ENCODE measurements at places on chromosomes 4 and X. TPM values are rescaled to one million over a fixed set of nuclear protein-coding genes. Genes with fewer than 3 reads are reported as not detected.

DNA sequence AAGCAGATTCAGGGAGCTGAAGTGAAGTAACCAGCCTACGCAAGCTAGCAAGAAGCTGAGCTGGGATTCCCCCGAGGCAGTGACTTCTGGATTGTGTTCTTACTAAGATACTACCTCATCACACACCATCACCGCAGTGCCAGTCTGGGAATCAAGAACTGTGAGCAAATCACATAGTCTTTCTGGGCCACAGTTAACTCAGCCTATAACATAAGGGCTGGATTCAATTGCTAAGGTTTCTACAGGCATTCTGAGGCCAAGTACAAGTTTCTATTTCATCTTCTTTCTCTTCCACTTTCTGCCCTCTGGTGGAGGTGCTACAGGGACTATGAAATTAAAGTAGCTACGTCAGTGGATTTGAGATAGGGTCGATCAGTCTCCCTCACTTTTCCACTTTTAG, 1.4 kb upstream of the CORIN start:
- no peak overlapping the region for H3K4me3 ChIP-seq
- no peak for DNase-seq
- H3K27ac ChIP-seq = no peak overlapping the region
- peaks cover 30% of the 10 kb centered on the region for H3K4me1 ChIP-seq

DNA sequence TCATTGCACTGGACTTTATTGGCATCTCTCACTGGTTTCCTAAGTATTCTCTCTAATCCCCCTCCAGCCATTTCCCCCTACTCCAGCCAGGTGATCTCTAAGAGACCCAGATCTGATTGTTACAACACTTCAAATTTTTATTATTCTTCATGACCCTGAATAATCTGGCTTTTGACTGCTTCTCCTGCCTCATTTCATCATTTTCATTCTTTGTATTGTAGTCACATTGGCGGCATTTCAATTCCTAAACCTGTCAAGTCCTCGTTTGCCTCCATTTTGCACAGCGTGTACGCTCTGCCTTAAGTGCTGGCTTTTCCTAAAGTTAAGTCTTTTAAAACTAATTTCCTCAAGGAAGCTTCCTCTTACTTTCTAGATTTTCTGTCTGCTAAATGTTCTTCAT, 31.6 kb downstream of the UBE2K start:
- no peaks in the 10 kb centered on the region for H3K27me3 ChIP-seq
- peaks cover 14% of the 10 kb centered on the region for H3K4me1 ChIP-seq
- DNase-seq = no peak
- no peak overlapping the region for H3K27ac ChIP-seq
- H3K36me3 ChIP-seq = no peaks in the 10 kb centered on the region

GRCh38 chrX:49287665-49288064, 15.8 kb upstream of the GAGE10 start:
- DNase-seq = no peak
- no peaks in the 10 kb centered on the region for H3K4me1 ChIP-seq
- H3K27ac ChIP-seq = no peak overlapping the region
- no peaks in the 10 kb centered on the region for H3K27me3 ChIP-seq
- H3K4me3 ChIP-seq = no peak overlapping the region

DNA sequence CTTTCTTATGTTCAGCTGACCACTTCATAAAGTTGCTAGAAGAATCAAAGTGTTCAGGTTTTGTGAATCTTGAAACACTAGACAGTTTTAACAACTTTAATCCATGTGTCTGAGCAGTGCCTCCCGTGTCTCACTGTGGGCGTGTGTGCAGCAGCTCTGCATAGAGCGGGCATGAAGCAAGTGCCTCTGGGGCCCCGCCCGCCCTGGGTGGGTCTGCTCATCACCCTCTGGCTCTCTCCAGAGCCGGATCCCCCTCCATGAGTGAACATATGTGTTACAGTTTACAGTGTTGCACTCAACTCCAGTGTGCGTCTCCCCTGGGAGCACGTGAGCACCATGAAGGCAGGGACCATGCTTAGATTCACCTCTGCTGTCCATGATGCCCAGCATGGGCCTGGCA, 37.6 kb upstream of the CRMP1 start:
- no peak for DNase-seq
- no peaks in the 10 kb centered on the region for H3K36me3 ChIP-seq
- H3K27ac ChIP-seq = no peak overlapping the region
- H3K4me3 ChIP-seq = no peak overlapping the region
- peaks cover 5% of the 10 kb centered on the region for H3K27me3 ChIP-seq

- H3K4me1 ChIP-seq = no peaks in the 10 kb centered on the region
- no peak overlapping the region for H3K27ac ChIP-seq
- H3K27me3 ChIP-seq = no peaks in the 10 kb centered on the region
- no peak for DNase-seq
- H3K36me3 ChIP-seq = no peaks in the 10 kb centered on the region
Measured at GRCh38 chr4:98801259-98801725, 127.6 kb downstream of the EIF4E start.

DNA sequence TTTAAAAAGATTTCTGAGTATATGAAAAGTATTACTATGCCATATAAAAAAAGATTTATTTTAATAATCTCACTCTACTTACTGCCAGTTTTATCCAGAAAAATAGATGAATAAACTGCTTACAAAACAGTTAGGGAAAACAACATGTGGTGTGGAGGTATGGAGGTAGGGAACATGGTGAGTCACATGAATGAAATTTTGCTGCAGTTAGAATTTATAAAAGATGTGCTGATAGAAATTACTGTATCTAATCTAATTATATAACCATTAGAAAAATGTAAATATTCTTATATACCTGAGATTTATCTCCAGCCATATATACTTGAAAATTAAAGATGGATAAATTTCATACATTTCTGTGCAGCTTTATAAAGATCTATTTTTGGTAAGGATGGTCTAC, 184.0 kb upstream of the ANK2 start:
- no peaks in the 10 kb centered on the region for H3K36me3 ChIP-seq
- DNase-seq = no peak
- H3K27ac ChIP-seq = no peak overlapping the region
- no peaks in the 10 kb centered on the region for H3K4me1 ChIP-seq
- H3K27me3 ChIP-seq = no peaks in the 10 kb centered on the region

The NXF2B gene
- not detected for total RNA-seq

The RAB41 gene
- not detected for total RNA-seq

The PRRG3 gene
- total RNA-seq = 1.4 TPM

The F8 gene
- 12.7 TPM for total RNA-seq

The PDCL2 gene
- not detected for total RNA-seq

The MAGEC3 gene
- not detected for total RNA-seq

The ZNF732 gene
- total RNA-seq = 0.23 TPM

The SSX4 gene
- not detected for total RNA-seq

The VCX3A gene
- total RNA-seq = not detected

The HELT gene
- 0.49 TPM for total RNA-seq
